ENCODE measurements at places on chromosomes 12 and 14.

- no peak for DNase-seq
Measured at GRCh38 chr14:21965042-21965441, 291.4 kb upstream of the OR4E1 start.

DNA sequence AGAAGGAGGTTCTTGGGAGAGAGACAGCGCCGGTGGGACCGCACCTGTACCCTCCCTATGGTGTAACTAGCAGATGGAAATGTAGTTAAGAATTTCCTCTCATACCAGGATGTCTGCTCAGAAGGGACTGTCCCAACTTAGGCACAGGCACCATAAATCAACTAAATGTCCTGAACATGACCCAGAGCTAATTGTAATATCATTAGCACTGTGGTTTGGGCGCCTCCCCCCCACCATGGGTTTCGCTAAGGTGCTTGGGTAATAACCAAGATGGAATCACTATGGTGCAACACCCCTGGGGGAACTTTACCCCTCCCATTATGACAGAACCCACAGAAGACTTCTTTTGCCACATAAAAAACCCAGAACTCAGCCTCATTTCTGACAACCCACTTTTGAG, 15.9 kb downstream of the ZNF641 start:
- no peak for DNase-seq

DNA sequence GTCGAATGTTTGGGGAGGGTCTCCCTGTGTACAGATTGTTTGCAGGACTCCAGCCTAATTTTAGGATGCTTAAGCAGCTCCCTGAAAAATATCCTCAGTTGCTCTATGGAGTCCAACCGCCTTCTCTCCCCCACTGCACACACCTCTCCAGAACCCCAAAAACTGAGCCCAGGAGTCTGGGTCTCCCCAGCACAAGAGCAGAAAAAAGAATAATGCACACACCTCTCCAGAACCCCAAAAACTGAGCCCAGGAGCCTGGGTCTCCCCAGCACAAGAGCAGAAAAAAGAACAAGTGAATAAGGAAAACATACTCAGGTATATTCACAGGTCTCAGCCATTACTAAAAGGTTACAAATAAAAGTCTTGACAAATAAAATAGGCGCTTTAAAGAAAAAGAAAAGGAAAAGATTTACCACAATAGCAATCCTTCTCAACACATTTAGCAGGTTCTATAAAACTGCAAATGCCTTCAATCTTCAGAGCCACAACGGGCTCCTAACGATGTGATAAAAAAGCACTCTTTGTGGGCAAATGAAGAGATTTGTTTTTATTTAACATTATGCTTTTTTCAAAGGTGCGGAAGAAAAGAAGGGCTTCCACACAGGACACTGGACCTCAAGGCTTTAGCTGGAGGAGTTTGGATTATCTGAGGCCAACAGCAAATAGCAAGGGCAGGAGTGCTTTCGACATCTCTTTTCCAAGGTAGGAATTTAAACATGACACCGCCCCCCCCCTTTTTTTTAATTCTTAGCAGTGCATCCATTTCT, 8.2 kb downstream of the BCL11B start:
- DNase-seq, result no peak

- DNase-seq, result no peak
Measured at GRCh38 chr14:77355811-77356210, 21.1 kb downstream of the TMED8 start.

DNA sequence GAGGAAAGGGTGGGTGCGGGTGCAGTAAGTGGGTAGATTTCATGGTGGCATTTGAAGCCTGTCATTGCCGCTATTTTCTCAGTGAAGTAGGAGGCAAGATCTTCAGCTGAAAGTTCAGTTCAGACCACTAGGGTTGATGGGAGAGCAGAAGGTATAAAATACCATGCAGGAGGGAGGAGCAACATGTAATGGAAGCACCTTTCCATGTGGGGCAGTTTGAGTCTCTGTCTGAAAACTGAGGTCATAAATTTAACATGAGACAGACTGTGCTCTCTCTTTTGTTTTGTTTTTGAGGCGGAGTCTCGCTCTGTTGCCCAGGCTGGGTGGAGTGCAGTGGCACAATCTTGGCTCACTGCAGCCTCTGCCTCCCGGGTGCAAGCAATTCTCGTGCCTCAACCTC, 22.7 kb downstream of the LRRC74A start:
- no peak for DNase-seq

- no peak for DNase-seq
Measured at GRCh38 chr12:47944685-47945340, 18.6 kb upstream of the TMEM106C start.

All from anterior cingulate cortex (tissue), 58 donors.